ENCODE measurements at places on chromosomes 11 and 22.

GRCh38 chr11:122816761-122817520 is 21.4 kb upstream of the CRTAM start:
- no peak for DNase-seq
- peaks cover 29% of the 10 kb centered on the region for H3K36me3 ChIP-seq
- H3K4me3 ChIP-seq: no peak overlapping the region
- no peak overlapping the region for H3K27ac ChIP-seq
- H3K27me3 ChIP-seq: no peaks in the 10 kb centered on the region

- no peak overlapping the region for H3K27ac ChIP-seq
- H3K4me1 ChIP-seq: no peaks in the 10 kb centered on the region
- H3K36me3 ChIP-seq: no peaks in the 10 kb centered on the region
- H3K4me3 ChIP-seq: no peak overlapping the region
- DNase-seq: no peak
These were observed 581.7 kb upstream of the ARHGAP42 start for GRCh38 chr11:100105255-100105981.

DNA sequence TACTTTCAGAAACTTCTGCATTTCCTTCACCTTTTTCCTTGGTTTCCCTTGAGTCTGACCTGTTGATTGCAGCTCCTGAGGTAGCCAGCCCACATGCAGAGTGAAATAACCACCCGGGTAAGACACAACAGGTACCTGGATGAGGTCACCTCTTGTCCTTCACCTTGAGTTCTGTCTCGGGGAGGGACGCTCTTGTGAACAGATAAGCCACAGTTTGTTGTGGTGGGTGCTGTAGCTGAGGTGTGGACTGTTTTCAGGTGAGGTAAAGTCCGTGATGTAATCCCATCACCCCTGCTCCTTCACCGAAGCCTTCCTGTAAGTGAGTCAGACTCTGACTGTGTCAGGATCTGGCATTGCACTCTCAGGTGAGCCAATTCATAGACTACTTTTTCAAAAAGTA is 183.1 kb downstream of the NAV2 start:
- DNase-seq: no peak
- no peaks in the 10 kb centered on the region for H3K36me3 ChIP-seq
- H3K27me3 ChIP-seq: peaks cover 2% of the 10 kb centered on the region
- H3K27ac ChIP-seq: no peak overlapping the region
- no peak overlapping the region for H3K4me3 ChIP-seq
- no peaks in the 10 kb centered on the region for H3K4me1 ChIP-seq

GRCh38 chr22:22565981-22566380 is 6.9 kb upstream of the PRAME start:
- H3K36me3 ChIP-seq: no peaks in the 10 kb centered on the region
- no peak overlapping the region for H3K27ac ChIP-seq
- no peaks in the 10 kb centered on the region for H3K4me1 ChIP-seq
- H3K27me3 ChIP-seq: peaks cover 41% of the 10 kb centered on the region

- H3K4me1 ChIP-seq: no peaks in the 10 kb centered on the region
- H3K36me3 ChIP-seq: no peaks in the 10 kb centered on the region
- DNase-seq: no peak
- H3K4me3 ChIP-seq: no peak overlapping the region
- peaks cover 12% of the 10 kb centered on the region for H3K27me3 ChIP-seq
These were observed 45.5 kb upstream of the ME3 start for GRCh38 chr11:86717817-86718501.

All from activated CD8-positive, alpha-beta memory T cell treated with anti-CD3 and anti-CD28 coated beads, Interleukin-2, amount 10 ng/mL, durations not matched to agents 7 days and 5 days (primary cell).